ENCODE measurements at places on chromosomes 3 and 15. TPM values are rescaled to one million over a fixed set of nuclear protein-coding genes. Genes with fewer than 3 reads are reported as not detected.

The MYNN gene
- 15.5 TPM for total RNA-seq

The ZNF385D gene
- total RNA-seq, result not detected

DNA sequence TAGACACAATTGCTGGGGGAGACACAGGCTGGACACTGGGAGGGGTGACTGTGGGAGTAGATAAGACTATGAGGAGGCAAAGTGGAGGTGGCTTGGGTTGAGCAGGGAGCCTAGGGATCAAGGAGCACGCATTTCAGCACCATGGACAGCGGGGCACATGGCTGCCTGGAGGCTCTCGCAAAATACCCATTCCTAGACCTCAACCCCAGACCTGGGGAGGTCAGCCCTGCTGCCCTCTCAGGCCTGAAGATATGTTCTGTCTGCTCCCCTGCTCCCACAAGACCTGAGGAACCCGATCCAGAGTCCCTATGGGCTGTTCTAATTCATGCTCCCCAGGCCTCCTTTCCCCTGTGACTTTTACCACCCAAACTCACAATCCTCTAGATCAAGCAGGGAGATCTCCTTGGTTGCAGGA lies 16.0 kb upstream of the CPEB1 start:
- no peaks in the 10 kb centered on the region for H3K36me3 ChIP-seq
- peak; percentile 48 for DNase-seq
- no peak overlapping the region for H3K27ac ChIP-seq
- H3K27me3 ChIP-seq, result no peaks in the 10 kb centered on the region
- H3K4me1 ChIP-seq, result no peaks in the 10 kb centered on the region

- peaks cover under 1% of the 10 kb centered on the region for H3K27me3 ChIP-seq
- H3K4me1 ChIP-seq, result no peaks in the 10 kb centered on the region
- H3K27ac ChIP-seq, result no peak overlapping the region
- no peak overlapping the region for H3K4me3 ChIP-seq
Measured at GRCh38 chr3:14689247-14689980, 14.5 kb downstream of the C3orf20 start.

- peak overlapping the region; percentile 40 for H3K4me3 ChIP-seq
- no peaks in the 10 kb centered on the region for H3K27me3 ChIP-seq
- DNase-seq, result no peak
- peaks cover 80% of the 10 kb centered on the region for H3K4me1 ChIP-seq
- peak overlapping the region; percentile 74 for H3K27ac ChIP-seq
Measured at GRCh38 chr3:171266034-171266739, 194.0 kb downstream of the TNIK start.

The IQCF5 gene
- total RNA-seq, result not detected

The MYO1E gene
- 71.3 TPM for total RNA-seq

The BCL2A1 gene
- 104 TPM for total RNA-seq

GRCh38 chr15:99447497-99448371 lies 118.0 kb upstream of the MEF2A start:
- no peak for DNase-seq
- no peaks in the 10 kb centered on the region for H3K36me3 ChIP-seq
- no peak overlapping the region for H3K4me3 ChIP-seq
- peaks cover 42% of the 10 kb centered on the region for H3K4me1 ChIP-seq
- no peak overlapping the region for H3K27ac ChIP-seq

GRCh38 chr15:66164788-66165187 lies 88.8 kb downstream of the MEGF11 start:
- DNase-seq, result no peak
- H3K27me3 ChIP-seq, result no peaks in the 10 kb centered on the region
- no peak overlapping the region for H3K4me3 ChIP-seq
- no peaks in the 10 kb centered on the region for H3K36me3 ChIP-seq
- no peak overlapping the region for H3K27ac ChIP-seq
- H3K4me1 ChIP-seq, result no peaks in the 10 kb centered on the region

The CNTN6 gene
- total RNA-seq, result not detected

The FMN1 gene
- total RNA-seq, result 0.69 TPM

The XXYLT1 gene
- 16.1 TPM for total RNA-seq

- no peak overlapping the region for H3K4me3 ChIP-seq
- H3K36me3 ChIP-seq, result no peaks in the 10 kb centered on the region
- DNase-seq, result no peak
- H3K27me3 ChIP-seq, result no peaks in the 10 kb centered on the region
- H3K4me1 ChIP-seq, result no peaks in the 10 kb centered on the region
Measured at GRCh38 chr3:17257269-17257668, 372.5 kb downstream of the PLCL2 start.
